OCI-LY7 (cell line): ENCODE measurements at places on chromosomes 4 and X.

- DNase-seq: peak; percentile 83
These were observed 2.9 kb downstream of the MAML3 start for GRCh38 chr4:140150886-140151698.

GRCh38 chr4:76679691-76680090 is 218.3 kb downstream of the SOWAHB start:
- DNase-seq: no peak

GRCh38 chr4:4631150-4631549 is 89.3 kb upstream of the STX18 start:
- DNase-seq: no peak

DNA sequence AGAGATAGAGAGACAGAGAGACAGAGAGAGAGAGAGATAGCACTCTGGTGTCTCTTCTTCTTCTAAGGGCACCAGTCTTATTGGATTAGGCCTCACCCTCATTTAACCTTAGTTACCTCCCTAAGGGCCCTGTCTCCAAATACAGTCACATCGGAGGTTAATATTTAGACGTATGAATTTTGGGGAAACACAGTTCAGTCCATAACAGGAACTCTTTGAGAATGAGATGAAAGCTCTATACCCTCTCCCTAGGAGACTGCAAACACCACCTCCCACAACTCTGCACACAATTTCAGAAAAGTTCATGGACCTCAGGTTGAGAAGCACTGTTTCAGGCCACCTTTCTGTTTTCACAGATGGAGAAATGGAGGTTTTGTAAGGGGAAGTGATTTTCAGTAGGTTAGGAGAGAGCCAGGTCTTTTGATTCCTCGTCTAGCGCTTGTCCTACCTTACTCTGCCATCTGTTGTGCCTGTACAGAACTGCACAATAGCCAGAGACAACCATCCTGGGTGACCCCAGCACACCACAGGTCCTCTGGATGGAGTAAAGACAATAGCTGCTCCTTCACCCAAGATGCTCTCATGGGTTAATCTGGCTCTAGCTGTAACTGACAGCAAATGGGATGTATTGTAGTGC is 16.9 kb upstream of the LOC101059915 start:
- peak; percentile 62 for DNase-seq

- no peak for DNase-seq
These were observed 34.5 kb downstream of the RPS6KA6 start for GRCh38 chrX:84153538-84153937.

GRCh38 chr4:75634281-75634680 is 4.0 kb upstream of the CDKL2 start:
- no peak for DNase-seq

DNA sequence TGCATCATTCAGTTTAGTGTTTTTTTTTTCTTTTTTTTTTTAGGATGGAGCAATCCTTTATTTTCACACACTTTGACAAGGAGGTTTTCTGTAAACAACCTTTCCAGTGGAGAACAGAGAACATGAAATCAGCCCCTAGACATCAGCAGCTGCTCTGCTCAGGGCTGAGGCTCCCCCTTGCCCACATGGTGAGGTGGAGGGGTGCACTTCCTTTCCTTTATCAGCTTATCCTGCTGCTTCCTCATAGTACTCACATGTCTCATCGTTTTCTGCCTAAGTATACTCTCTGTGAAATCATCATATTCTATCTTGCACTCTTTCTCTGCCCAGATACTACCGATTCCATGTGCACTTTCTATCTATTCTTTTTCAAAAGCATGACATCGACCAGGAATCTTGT is 47.6 kb upstream of the PRSS12 start:
- no peak for DNase-seq

- DNase-seq: no peak
These were observed 115.0 kb downstream of the SMIM20 start for GRCh38 chr4:26028793-26029567.

DNA sequence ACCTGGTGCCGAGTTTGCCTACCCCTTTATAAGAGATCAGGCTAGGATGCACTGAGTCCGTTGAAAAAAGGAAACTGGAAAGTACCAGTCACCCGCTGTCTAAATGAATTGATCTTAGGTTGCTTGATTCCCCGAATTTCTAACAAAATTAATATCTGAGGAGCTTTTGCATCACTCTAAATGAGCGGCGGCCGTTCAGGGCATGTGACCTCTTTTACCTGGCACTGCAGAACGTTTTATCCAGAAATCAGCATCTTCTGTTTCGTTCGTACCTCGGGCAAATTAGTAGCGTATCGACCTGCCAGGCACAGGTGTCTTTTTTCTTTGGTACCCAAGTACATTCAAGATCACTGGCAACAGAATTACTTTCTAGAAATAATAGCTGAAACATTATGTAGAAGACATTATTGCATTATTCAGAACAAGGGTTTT is 876 bp downstream of the KLHL2 start:
- no peak for DNase-seq

DNA sequence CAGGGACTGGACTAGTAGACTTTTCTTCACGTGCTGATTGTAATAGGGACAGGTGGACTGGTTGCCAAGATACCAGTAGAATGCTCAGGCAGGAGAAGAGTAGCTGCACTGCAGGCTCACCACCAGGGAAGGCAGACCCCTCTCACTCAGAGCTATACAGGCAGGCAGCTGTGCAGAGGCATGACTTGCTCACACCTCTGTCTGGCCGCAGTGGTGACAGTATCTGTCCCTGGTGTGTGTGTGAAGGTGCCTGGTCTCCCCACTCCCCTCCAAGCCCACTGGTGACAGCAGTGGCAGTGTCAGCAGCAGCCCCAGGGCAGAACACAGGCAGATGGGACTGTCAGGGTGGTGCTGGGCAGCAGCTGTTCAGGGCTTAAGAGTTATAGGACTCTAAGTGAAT is 140.7 kb downstream of the RPS6KA6 start:
- DNase-seq: no peak

DNA sequence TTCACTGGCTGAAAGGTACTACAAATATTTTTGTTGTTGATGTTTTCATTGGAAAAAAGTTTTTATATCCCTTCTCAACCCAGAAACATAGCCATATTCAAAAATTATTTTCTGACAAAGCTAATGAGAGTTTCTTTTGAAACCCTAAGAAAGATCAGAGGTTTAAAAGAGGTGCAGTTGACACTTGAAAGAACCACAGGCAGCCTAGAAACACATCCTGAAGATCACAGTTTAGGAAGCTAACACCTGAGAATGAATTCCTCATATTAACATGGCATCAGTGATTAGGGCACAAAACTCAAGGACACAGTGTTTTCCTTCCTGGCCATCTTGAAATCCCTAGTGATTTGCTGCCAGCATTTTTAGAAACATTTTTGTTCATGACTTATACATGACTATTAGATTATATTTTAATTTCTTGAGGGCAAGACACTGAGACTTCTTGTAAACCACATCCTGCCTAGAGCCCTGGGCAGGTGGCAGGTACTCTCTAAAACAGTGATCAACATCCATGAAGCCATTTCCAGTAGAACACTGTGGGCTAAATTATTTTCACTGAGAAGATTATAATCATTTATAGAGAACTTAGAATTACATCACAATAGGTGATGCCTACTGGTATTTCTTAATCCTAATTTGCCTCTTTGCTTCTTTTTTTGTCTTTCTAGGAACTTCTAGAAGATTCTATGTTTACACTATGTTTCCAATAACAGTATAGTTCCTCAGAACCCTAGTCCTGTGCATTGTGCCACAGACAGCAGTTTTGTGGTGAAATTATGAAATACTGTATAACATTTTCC is 80.0 kb downstream of the ARSJ start:
- peak; percentile 74 for DNase-seq

- no peak for DNase-seq
These were observed 23.6 kb downstream of the RBM10 start for GRCh38 chrX:47168495-47169073.

DNA sequence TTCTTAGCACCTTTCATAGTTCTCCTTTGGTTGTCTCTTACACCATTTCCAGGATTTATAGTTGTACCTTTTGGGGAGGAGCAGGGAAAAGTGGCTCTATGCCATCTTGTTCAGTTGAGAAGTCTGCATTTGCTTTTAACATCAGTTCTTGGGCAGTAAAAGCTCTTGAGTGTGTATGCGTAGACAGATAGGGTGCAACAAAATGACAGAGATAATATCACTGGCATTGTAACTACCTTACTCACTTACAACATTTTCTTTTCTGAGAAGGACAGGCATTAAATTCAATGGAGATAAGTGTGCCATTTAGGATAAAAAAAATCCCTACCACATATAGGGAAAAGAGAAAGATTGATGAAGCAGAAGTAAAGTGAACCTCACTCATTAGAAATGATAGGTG is 38.9 kb downstream of the ADGRG4 start:
- no peak for DNase-seq

DNA sequence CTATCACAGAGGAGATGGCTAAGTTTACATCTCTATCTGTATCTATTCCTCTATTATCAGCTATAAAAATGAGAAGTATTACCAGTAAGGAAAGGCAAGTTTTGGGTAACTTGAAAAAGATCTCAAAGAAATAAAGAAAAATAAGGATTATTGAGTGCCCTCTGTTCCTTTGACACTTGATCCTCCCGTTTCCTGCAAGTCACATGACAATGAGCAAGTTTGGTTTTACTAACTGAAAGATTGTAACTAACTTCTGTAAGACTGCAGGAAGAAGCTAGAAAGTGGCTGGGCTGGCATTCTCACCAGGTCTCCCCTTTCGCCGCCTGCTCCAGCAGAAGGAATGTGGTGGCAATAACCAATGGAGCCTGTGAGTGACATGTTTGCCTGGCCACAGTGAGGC is 59.2 kb downstream of the ARHGAP24 start:
- no peak for DNase-seq

DNA sequence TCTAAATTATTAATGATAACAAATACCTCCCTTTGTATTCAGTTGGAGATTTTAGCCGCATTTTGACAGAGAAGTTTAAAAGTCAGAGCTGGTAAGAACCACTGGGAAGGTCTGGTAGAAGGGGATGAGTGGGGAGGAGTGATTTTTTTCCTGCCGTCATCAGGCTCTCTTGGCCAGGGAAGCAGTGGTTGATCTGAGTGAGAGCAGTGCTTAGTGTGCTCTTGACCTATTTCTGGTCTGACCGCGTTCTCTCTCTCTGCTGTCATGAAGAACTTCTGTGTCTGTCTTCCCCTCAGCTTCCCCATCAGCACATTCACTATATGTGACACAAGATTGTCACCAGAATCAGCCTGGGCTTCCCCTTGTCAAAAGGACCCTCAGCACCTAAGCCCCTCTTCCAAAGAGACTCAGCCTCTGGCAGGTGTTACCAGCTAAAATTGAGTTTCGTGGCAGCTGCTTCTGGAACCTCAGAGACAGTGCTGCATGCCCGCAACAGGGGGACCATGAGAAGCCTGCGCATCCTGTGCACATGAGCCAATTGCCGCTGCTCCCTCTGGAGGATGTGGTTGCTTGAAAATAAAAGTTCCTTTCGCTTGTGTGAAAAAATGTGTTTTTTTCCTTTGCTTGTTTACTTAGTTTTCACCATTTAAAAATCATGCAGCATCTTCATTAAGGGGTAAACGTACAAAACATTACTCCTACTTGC is 268.9 kb downstream of the C4orf33 start:
- DNase-seq: no peak

GRCh38 chrX:30489323-30489722 is 88.2 kb downstream of the TASL start:
- no peak for DNase-seq

DNA sequence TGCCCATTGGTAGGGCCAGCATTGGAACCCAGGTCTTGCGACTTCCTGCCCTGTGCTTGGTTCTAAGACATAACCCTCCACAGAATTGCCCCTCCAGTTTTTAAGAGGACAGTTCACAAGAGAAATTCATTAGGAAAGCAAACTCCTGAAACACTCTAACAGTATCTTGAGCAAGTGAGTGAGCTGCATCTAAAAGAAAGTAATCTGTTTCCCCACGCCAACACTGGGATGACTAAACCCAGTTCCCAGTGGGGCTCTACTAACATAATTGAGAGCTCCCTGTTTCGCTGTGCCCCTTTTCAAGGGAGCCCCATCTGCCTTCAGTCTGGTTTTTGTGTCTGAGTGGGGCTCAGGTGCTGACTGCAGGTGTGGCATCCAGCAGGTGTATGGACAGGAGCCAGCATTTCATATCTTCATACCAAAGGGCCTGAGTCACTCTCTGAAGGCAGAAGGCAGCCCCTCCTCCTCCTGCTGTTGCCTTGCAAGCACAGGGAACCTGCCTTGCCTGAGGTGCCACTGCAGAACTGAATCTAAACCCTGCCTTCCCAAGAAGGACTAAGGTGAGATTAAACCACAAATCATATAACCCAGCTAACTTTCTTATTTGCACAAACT is 8.0 kb downstream of the AMOT start:
- DNase-seq: no peak

DNA sequence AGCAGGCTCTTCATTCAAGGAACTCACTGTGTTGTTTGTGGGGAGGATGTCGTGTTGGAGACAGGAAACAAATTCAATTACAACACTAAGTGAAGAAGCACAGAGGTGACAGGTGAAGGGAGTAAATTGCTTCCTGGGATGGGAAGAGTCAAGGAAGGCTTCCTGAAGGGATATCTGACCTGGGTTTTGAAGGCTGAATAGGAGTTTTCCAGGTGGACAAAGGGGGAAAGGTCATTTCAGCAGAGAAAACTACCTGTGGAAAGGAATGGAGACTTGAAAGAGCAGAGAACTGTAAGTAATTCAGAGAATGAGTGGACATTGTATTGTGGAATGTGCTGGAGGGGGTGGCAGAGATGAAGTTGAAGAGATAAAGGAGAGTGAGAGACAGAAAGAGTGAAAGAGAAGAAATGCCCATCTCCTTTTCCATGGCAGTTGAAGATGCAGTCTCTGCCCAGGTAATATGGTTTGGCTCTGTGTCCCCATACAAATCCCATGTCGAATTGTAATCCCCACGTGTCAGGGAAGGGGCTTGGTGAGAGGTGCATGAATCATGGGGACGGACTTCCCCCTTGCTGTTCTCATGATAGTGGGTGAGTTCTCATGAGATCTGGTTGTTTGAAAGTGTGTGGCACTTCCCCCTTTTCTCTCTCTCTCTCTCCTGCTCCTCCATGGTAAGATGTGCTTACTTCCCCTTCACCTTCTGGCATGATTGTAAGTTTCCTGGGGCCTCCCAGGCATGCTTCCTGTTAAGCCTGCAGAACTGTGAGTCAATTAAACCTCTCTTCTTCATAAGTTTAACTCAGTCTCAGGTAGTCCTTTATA is 205.7 kb upstream of the BCOR start:
- peak; percentile 44 for DNase-seq

DNA sequence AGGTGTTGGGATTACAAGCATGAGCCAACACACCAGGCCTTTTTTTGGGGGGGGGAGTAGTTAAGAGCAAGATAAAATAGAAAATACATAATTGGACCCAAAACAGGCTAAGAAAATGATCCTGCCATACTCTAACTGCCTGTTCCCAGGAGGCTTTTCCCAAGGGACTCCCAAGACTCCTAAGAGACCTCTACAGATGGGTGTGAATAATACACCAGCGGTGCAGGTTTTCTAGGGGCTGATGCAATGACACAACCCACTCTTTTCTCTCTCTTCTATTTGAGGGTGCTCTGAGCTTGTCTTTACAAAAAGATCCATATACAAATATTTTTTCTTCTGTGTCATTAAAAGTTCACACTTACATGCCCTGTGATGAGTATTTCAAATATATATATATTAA is 116.9 kb downstream of the RASL11B start:
- no peak for DNase-seq

- peak; percentile 8 for DNase-seq
These were observed 112.6 kb upstream of the TBL1X start for GRCh38 chrX:9352243-9352642.
